NCI-H2029 (cell line): ENCODE measurements at places on chromosomes 6 and 20.
A peak's percentile ranks its signal among the peaks of the same experiment; 100 is the strongest.

DNA sequence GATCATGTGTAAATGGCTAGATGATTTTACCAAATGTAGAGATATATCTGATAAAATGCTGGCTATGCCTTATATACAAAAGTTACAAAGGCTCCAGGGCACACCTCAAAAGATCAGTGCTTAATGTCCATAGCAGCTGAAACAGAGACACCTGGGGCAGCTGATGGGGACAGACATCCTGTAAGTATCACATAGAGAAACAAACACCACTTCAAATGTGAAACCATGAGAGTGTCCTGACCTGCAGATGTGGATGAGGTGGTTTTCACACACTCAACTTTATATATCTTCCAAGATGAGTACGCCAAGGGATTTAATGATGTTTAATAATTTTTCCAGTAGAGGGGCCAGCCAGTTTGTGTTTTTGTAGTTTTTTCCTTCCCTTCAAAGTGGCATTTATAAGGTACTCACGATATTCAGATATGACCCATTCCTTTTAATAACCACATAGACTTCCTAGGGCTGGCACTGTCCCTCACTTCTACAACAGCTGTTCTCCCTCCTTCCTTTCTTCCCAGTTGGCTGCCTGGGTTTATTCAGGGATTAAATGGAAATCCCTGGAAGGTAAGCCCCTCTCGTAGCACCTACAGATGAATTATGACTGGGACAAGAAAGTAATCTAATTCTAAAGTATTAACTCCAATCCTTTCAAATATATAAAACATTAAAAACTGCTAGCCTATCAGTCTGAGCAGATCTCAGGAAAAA is 50.3 kb upstream of the MCM9 start:
- no peak for DNase-seq

- DNase-seq, result no peak
Observed at GRCh38 chr6:169958510-169958909, 207.1 kb downstream of the ERMARD start.

DNA sequence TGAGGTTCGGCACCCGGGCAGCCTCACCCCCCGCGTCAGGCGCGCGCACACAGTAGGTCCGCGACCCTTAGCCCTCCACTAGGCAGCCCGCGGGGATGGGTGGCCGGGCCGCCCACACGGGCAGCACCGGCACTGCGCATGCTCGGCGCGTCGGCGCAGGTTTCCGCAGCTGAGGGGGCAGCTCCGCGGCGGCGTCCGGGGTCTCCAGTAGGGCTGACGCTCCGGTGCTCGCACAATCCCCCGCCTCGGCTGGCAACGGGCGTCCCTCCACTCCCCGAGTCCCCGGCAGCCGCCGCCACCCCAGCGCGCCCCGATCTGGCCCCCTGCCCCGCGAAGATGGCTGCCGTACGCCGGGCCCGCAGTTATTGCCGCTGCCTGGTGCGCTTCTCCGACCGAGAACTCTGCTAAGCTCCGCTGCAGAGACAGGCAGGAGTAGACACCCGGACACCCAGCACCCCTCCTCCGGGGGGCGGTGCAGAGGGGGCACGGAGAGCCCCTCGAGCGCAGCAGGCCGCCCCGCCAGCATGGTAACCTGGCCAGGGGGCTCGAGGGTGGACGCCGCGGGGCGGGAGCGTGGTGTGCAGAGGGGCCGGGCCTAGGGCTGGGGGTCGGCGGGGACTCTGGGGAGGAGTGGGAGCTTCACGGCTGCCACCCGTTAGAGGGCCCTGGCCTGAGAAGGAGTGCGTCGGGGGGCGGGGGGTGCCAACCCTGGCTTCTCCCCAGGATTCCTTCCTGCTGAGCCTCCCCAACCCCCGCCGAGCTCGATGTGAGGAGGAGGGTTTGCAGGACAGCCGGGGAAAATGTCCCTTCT is at the start of gene FBXO9:
Gene FBXO9, plus strand, starts transcription at position 139 of the 811 bp plus-strand sequence. Its CDS starts 386 bp downstream, at position 525.
- peak; percentile 35 for DNase-seq

DNA sequence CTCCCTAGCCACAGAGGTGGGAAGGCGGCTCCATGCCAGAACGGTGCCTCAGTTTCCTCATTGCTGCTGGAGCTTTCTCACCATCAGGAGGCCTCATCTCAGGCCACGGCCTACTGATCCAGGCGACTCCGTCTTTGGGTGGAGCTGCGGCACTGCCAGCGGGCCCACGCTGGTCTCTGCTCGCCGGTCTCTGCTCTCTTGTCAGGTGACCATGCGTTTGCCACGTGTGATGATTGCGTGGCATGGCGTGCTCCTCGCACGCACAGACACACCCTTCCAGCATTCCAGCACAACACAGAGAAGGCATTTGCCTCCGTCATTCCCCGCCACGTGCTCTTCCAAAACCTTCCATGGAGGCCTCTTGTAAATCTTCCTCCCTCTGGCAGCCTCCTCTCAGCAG is 271.1 kb downstream of the CDH4 start:
- no peak for DNase-seq

- DNase-seq, result no peak
Observed at GRCh38 chr6:21556511-21556910, 37.0 kb upstream of the SOX4 start.

- no peak for DNase-seq
Observed at GRCh38 chr6:158071121-158072082, 89.7 kb downstream of the SYNJ2 start.

- DNase-seq, result no peak
Observed at GRCh38 chr6:139686308-139686707, 311.9 kb upstream of the CITED2 start.

DNA sequence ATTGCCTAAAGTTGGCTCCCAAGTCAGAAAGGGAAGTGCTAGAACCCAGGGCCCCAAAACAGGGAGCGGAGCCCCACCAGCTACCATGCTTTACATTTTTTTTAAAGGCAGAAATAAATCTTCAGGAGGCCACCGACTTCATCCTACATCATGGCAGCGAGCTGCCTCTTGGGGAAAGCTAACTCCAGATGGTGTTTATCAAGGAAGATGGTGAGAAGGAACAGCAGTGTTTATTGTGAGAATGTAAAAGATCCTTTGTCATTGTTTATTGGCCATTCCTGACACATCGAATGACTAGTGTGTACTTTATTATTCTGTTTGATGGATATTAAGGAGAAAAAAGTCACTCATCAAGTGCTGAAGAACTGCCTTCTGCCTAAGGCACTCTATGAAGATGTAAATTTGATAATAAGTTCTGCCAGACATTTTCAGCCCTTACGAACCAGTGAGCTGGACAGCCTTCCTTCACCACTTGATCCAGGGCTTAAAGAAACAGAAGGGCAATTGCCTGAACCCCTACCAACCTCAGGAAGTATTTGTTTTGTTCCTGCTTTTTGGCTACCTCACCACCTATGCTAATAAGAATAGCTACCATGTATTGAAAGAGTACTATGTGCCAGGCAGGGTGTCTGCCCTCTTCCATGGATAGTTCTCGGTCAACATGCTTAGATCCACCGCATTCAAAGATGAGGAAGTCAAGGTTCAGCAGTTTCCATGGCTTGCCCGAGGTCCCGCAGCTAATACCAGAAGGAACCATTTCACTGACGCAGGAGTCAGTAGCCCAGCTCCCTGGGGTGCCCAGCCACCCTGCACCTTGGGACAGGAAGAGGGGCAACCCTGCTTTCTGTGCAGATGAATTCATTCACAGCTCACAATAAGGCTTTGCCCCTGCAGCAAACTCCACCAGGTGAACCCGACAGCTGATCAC is 194.7 kb upstream of the RREB1 start:
- DNase-seq, result no peak

DNA sequence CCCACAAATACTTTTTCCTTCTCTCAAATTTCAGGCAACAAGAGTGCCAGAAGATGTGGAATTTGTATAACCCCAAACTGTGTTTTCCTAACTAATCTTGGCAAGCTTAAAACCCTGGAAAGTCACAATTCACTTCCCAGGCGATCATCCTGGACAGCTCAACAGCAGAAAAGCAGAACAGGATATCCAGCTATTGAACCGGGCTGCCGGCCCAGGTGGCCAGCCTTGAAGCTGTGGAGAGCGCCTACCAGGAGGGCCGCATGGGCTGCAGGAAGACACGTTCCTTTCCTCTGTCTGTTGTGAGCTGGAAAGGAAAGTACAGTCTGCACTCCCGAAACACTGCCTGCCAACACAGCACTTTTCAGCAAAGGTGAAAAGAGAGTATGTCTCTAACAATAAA is 719.7 kb upstream of the MARCKS start:
- DNase-seq, result no peak

- DNase-seq, result no peak
Observed at GRCh38 chr6:159194421-159194820, 25.2 kb downstream of the FNDC1 start.

GRCh38 chr20:49037962-49038387 is 8.1 kb upstream of the CSE1L start:
- DNase-seq, result no peak

GRCh38 chr6:37788259-37788658 is 31.3 kb upstream of the ZFAND3 start:
- DNase-seq, result no peak

DNA sequence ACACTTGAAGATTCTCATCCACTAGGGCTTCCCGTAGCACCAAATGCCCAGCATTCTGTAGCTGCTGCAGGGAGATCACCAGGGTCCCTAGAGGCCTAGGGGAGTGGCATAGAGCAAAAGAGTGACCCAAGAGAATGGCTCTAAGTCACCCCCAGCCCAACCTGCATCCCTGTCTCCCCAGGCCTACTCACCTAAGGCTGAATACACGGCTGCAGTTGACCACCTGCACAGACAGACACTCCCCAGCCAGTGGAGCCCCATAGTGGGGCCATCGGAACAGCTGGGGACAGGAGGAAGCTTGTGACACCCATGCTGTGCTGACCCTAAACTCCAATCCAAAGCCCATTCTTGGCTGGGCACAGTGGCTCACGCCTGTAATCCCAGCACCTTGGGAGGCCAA is 9.5 kb upstream of the SPAG4 start:
- no peak for DNase-seq

- DNase-seq, result no peak
Observed at GRCh38 chr6:109788687-109789086, 97.6 kb downstream of the FIG4 start.

GRCh38 chr6:137165375-137166246 is 7.8 kb downstream of the IL22RA2 start:
- peak; percentile 13 for DNase-seq

- DNase-seq, result no peak
Observed at GRCh38 chr6:47357827-47358226, 48.1 kb upstream of the TNFRSF21 start.

- no peak for DNase-seq
Observed at GRCh38 chr20:20487811-20488210, 119.9 kb downstream of the INSM1 start.

DNA sequence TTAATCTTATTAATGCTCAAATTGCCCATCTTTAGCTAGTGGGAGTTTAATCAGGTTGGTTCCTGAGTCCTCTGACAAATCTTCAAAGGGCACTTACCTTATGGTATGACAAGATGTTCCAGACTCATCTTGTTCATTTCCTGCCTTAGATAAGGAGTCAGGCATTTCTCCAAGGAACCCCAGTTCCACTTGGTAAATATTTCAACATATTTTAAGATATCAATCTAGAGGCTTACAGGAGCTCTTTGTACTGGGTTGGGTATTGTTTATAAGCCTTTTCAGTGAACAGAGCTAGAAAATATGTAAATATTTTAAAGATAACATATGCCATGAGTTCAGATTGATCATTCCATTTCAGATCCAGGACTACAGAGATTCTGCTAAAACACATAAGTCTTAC is 159.8 kb downstream of the RCAN2 start:
- DNase-seq, result no peak

DNA sequence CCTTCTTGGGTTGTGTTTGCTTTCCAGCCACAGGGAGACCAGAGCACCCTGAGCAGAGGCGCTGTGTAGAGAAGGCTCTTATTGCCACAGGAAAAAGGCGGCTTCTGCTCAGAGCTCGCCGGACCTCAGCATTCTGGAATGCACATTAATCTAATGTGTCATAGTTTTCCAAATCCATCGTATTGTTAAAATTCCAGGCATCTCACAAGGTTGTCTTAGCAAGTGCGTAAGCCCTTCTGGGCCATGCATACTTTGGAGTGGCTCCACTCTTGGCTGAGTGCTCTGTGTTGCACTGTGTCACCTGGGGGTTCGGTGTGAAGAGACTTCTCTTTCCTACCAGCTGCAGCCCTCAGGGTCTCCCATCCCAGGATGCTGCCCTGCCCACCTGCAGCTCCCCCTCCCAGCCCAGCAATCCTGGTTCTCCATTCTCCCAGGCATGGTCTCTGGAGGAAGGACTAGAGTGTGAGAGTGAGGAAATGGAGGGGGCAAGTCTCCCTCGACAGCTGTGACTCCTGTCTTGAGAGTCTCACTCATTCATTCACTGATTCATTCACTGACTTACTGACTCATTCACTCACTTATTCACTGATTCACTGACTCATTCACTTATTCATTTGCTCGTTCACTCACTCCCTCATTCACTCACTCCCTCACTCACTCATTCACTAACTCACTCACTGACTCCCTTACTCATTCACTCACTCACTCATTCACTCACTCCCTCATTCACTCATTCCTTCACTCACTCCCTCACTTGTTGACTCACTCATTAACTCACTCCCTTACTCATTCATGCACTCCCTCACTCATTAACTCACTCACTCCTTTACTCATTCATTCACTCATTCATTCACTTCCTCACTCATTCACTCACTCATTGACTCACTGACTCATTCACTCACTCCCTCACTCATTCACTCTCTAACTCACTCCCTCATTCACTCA is 83.7 kb upstream of the MPC1 start:
- DNase-seq, result no peak

GRCh38 chr6:140566781-140567277 is 1192.4 kb upstream of the CITED2 start:
- DNase-seq, result no peak

GRCh38 chr20:24784607-24785006 is 164.5 kb upstream of the CST7 start:
- DNase-seq, result no peak

- no peak for DNase-seq
Observed at GRCh38 chr6:24775520-24776058, 852 bp downstream of the GMNN start.

DNA sequence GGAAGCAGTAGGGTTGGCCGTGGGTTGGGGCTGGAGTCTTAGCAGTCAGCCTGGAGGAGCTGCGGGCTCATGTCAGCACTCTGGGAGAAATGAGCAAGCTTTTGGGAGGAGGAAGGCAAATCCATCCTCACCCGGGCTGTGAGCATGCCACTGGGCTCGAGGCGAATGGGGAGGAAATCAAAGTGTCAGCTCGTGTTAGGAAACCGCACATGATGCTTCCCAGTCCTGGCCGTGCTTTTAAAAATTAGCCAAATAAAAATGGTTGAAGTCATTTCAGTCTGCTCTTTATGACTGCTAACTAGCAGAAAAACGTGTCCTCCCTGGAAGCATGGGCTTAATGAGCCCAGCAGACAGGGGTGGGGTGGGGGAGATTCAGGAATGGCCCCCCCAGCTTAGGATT is 98.1 kb downstream of the NFATC2 start:
- no peak for DNase-seq
